ENCODE measurements at places on chromosomes 1 and 21. TPM values are rescaled to one million over a fixed set of nuclear protein-coding genes. Genes with fewer than 3 reads are reported as not detected.

GRCh38 chr1:34915521-34915920 lies 13.9 kb downstream of the DLGAP3 start:
- DNase-seq = no peak

DNA sequence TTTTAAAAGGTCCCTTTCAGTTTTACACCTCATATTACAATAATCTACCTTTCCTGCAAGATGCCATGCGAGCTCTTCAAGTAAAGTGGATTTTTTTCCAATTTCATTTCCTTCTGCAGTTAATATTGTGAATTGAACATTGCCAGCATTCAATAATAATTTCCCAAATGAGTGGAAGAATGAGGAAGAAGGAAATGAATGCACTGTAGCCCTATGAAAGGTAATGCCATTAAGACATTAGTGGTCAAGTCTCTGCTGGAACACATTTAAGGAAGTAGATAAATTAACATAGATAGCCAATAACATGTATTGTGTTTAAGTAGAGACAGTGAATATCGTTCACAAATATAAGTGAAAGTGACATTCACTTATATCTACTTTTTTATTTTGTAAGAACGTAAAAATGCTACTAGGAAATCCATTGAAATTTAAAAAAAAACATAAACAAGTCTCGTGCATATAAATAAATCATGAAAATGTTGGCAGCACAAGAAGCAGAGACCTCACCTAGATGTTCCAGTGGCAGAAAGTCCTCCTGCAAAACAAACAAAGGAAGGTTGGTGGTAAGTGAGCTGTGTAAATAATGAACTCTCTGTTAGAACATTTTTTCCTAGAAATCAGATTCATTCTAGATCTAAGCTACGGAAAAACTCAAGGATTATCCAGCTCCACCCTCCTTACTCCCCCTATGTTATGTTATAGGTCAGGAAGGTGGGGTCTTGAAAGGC lies 17.7 kb downstream of the FCRL3 start:
- DNase-seq = no peak

GRCh38 chr1:58064166-58064565 lies 482.4 kb downstream of the OMA1 start:
- DNase-seq = no peak

DNA sequence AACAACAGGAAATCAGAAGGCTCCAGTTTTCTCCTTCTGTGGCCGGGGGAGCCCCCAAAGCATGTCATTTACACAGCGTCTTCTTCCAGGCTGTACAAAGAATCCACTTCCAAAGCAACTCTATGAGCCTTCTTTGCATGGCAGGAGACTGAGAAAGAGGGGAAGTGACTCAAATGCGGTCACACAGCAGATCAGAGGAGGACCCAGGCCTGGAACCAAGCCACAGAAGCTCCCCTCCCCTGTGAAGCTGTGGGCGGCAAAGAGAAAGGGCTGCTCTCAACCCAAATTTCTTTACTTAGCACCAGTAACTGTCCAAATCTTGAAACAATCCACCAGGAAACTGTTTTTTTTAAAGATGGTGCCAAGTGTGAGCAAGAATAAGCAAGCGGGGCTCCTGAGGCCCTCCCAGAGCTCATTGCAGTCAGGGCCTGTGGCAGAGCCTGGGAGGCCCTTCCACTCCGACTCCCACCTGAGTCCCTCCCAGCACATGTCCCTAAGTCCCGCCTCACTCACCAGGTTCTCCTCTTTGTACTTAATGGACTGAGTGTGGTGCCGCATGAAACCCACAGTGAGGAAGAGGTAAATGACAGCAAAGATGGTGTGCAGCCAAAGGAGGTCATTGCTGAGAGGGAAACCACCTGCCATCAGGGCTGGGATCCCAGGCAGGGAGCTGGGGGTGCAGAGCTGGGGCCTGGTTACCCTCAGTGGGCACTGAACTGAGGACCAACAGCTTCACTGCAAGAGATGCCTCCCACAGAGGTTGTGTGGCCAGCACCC lies 15.9 kb downstream of the TMEM63A start:
- peak; percentile 70 for DNase-seq

GRCh38 chr1:39297551-39297950 lies 93.1 kb downstream of the MACF1 start:
- no peak for DNase-seq

DNA sequence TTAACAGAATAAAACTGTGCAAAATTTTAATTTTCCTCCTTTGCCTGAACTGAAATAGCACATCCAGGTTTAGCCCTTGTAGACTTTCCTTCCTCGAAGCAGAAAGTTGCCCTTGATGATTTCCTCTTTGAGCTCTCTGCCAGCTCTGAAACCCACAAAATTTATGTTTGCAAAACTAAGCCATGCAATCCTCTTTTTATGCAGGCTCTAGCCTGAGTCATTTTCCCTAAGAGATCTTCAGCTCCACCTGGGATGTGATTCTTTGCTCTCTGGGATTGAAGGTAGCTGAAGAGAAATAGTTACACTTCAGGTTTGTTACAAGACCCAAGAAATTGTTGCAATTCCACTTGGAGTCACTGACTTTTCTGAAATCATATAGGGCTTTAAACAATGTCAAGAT lies 1.4 kb upstream of the F3 start:
- no peak for DNase-seq

Gene ESPN
- not detected for total RNA-seq

Gene NTMT2
- not detected for total RNA-seq

Gene CD1E
- not detected for total RNA-seq

Gene PAPPA2
- not detected for total RNA-seq
